ENCODE measurements at places on chromosomes 11 and 22. TPM values are rescaled to one million over a fixed set of nuclear protein-coding genes. Genes with fewer than 3 reads are reported as not detected.

GRCh38 chr11:6576471-6577373, 26.7 kb downstream of the RRP8 start:
- no peaks in the 10 kb centered on the region for H3K27me3 ChIP-seq
- H3K36me3 ChIP-seq: peaks cover 4% of the 10 kb centered on the region
- H3K27ac ChIP-seq: no peak overlapping the region
- H3K4me3 ChIP-seq: no peak overlapping the region
- DNase-seq: no peak

The APOL3 gene
- 35.1 TPM for total RNA-seq

The MRGPRX3 gene
- not detected for total RNA-seq

GRCh38 chr11:22567759-22568158, 57.9 kb downstream of the FANCF start:
- DNase-seq: no peak
- no peaks in the 10 kb centered on the region for H3K36me3 ChIP-seq
- peaks cover 3% of the 10 kb centered on the region for H3K4me1 ChIP-seq
- H3K27me3 ChIP-seq: no peaks in the 10 kb centered on the region

The FBLN1 gene
- 9.3 TPM for total RNA-seq

The CRYBA4 gene
- total RNA-seq: 0.47 TPM

DNA sequence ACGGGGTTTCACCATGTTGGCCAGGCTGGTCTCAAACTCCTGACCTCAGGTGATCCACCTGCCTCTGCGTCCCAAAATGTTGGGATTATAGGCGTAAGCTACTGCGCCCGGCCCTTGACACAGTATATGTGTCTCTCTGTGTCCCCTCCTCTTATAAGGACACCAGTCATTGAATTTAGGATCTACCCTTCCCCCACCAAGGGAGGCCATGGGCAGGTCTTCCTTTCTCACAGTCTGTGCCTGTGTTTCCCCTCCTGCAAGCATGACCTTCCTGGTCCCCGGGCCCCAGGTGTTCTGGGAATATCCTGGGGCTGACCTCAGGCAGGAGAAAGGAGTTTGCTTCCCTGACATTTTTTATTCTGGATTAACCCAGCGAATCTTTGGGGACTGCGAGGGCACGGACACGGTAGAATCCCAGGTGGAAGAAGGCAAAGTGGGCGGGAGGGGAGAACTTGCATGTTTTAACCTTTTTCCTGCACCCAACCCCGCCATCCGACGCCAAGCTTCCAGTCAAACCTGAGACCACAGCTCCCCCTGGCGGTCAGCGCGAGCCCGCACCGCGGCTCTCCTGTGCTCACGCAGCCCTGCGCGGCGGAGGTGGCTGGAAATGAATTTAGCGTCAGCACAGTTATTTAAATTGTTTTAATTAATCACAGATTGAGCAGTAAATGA, 42.1 kb upstream of the ISX start:
- no peaks in the 10 kb centered on the region for H3K4me1 ChIP-seq
- peak; percentile 27 for DNase-seq
- no peaks in the 10 kb centered on the region for H3K27me3 ChIP-seq
- H3K36me3 ChIP-seq: no peaks in the 10 kb centered on the region

- peaks cover 23% of the 10 kb centered on the region for H3K4me1 ChIP-seq
- DNase-seq: no peak
- no peak overlapping the region for H3K27ac ChIP-seq
- no peak overlapping the region for H3K4me3 ChIP-seq
These were observed 8.0 kb downstream of the NUMA1 start for GRCh38 chr11:72072348-72072747.

GRCh38 chr11:57646799-57647303, 2.9 kb downstream of the YPEL4 start:
- no peak for DNase-seq
- H3K27me3 ChIP-seq: peaks cover 52% of the 10 kb centered on the region
- no peak overlapping the region for H3K27ac ChIP-seq

The CSRP3 gene
- 0.38 TPM for total RNA-seq

DNA sequence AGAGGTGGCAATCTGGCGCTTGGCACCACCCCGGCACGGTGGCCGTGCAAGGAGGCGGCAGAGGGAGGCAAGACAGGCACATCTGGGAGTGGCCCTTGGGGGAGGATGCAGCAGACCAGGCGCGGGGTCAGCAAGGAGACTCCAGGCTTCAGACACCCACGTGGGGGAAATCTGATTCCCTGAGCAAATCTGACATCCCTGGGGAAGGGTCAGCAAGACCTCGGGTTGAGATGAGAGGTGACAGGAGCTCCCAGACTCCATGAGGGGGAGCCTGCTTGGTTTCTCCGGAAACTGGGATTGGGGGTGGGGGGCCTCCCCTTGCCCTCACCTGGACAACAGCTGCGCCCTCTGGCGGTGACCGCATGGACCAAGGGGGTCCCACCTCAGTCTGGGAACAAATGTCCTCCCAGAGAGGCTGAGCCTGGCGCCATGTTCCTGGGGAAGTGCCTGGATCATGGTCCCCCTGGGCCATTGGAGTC, 4.0 kb upstream of the RCOR2 start:
- peaks cover 11% of the 10 kb centered on the region for H3K4me1 ChIP-seq
- peaks cover 45% of the 10 kb centered on the region for H3K27me3 ChIP-seq
- DNase-seq: no peak
- no peak overlapping the region for H3K27ac ChIP-seq

- no peaks in the 10 kb centered on the region for H3K27me3 ChIP-seq
- H3K4me3 ChIP-seq: no peak overlapping the region
- H3K36me3 ChIP-seq: no peaks in the 10 kb centered on the region
- no peak for DNase-seq
- no peaks in the 10 kb centered on the region for H3K4me1 ChIP-seq
These were observed 1073.0 kb downstream of the BRD1 start for GRCh38 chr22:48754611-48755058.

- no peaks in the 10 kb centered on the region for H3K27me3 ChIP-seq
- H3K4me1 ChIP-seq: no peaks in the 10 kb centered on the region
- H3K36me3 ChIP-seq: no peaks in the 10 kb centered on the region
- DNase-seq: no peak
These were observed 172.6 kb upstream of the LUZP2 start for GRCh38 chr11:24324211-24324610.

GRCh38 chr22:33034753-33035152, 23.4 kb downstream of the SYN3 start:
- no peak for DNase-seq
- H3K4me3 ChIP-seq: no peak overlapping the region
- H3K36me3 ChIP-seq: no peaks in the 10 kb centered on the region
- peaks cover 9% of the 10 kb centered on the region for H3K27me3 ChIP-seq

DNA sequence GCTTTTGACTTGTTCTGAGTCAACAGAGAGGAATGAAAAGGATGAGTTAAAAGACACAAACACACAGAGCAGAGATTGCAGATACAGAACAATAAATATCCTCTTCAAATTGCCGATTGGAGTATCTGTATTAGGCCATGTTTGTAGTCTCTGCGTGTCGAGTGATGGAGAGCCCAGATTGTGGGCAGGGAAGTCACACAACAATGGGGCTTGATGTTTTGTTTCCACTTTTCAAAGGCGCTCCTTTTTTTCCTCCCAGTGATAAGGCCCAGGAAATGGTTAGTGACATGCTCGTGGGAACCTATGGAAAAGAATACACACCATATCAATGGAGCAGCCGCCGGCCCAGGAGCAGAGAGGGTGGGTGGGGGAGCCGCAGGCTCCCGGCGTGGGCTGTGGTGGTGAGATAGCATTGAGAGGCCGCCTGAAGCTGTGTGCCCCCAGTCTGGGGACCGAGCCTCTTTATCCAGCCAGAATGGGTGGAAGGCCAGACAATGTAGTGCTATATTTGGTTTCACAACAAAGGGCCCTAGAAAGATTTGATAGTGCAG, 555.9 kb downstream of the INSC start:
- no peaks in the 10 kb centered on the region for H3K36me3 ChIP-seq
- H3K4me3 ChIP-seq: no peak overlapping the region
- H3K27ac ChIP-seq: no peak overlapping the region
- no peak for DNase-seq

DNA sequence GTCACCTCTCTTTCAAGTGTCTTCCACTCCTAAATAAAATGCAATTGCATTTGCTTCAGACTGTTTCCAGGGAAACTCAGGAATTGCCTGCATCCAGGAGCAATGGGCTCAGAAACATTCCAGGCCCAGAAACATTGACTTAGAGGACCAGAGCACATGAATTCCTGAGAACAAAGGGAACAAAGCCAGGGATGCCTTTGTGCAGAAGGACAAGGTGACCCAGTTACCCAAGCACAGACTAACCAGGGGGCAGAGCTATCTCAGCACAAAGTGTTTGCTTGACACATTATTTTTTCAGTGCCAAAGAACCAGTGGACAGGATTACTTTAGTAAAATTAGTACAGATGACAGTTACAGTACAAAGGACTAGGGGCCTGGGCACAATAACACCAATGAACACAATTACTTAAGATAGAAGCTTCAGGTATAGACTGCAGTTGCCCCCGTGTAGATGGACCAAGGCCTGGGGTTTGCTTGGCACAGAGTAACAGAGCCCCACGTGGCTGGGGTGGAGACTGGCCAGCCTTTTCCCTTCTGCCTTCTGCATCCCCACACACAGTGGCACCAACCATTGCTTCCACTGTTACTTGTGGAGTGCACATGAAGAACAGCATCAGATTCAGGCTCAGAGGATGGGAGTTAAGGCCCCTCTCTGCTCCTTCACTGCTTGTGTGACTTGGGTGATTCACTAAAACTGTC, 500.8 kb downstream of the INSC start:
- no peaks in the 10 kb centered on the region for H3K36me3 ChIP-seq
- no peak overlapping the region for H3K27ac ChIP-seq
- H3K27me3 ChIP-seq: no peaks in the 10 kb centered on the region
- no peaks in the 10 kb centered on the region for H3K4me1 ChIP-seq
- H3K4me3 ChIP-seq: no peak overlapping the region

The TRIM49 gene
- total RNA-seq: 0.09 TPM

DNA sequence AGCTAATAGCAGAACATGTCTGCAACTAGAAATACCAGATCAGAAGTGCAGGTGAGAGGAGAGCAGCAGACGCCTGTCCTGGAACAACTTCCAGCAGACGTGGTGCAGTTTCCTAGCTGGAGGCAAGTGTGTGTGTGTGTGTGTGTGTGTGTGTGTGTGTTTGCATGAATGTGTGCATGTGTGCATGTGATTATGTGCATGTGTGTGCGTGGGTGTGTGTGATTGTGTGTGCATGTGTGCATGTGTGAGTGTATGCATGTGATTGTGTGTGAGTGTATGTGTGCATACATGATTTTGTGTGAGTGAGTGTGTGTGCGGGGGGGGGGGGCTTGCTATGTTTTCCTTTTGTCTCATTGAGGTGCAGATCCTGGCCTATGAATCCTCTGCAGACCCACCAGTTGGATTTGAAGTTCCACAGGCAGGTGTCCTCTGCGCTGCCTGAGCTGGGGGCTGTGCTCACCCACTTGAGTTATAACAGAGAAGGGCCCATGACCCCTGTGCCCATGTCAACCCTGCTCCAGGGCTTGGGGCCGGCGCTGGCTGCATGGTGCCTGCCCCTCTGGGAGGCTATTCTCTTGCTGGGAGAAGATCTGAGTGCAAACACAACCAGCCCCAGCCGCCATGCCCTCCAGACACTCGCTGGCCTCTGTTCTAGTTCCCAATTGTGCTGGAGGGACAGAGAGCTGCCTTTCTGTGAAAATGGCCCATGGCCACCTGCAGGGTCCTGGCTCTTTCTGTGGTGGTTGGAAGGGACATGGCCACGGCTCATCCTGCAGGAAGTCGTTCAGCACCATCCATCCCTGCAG, 821.3 kb downstream of the BRD1 start:
- no peaks in the 10 kb centered on the region for H3K36me3 ChIP-seq
- H3K4me3 ChIP-seq: no peak overlapping the region
- H3K27ac ChIP-seq: no peak overlapping the region
- H3K27me3 ChIP-seq: no peaks in the 10 kb centered on the region
- no peaks in the 10 kb centered on the region for H3K4me1 ChIP-seq

DNA sequence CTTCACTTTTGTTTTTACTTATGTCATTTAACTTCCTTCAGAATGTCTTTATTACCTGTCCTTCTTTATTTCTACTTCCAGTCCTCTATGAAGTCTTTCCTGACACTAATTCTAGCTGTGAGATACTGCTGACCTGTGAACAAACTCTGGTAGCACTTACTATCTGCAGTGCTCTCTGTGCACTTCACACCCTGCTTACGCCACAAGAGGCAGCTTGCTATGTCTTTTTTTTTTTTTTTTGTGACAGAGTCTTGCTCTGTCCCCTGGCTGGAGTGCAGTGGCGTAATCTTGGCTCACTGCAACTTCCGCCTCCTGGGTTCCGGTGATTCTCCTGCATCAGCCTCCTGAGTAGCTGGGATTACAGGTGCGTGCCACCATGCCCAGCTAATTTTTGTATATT, 10.7 kb downstream of the STIM1 start:
- peaks cover 3% of the 10 kb centered on the region for H3K36me3 ChIP-seq
- no peak overlapping the region for H3K27ac ChIP-seq
- no peaks in the 10 kb centered on the region for H3K27me3 ChIP-seq
- no peak for DNase-seq
- H3K4me3 ChIP-seq: no peak overlapping the region

The KCNJ4 gene
- 0.66 TPM for total RNA-seq

- no peak overlapping the region for H3K4me3 ChIP-seq
- no peaks in the 10 kb centered on the region for H3K36me3 ChIP-seq
- H3K27ac ChIP-seq: no peak overlapping the region
- no peaks in the 10 kb centered on the region for H3K4me1 ChIP-seq
- no peak for DNase-seq
These were observed 932.7 kb downstream of the TBC1D22A start for GRCh38 chr22:47695176-47695575.

GRCh38 chr22:43855431-43855830, 6.9 kb downstream of the SULT4A1 start:
- H3K36me3 ChIP-seq: no peaks in the 10 kb centered on the region
- H3K4me1 ChIP-seq: no peaks in the 10 kb centered on the region
- H3K27ac ChIP-seq: no peak overlapping the region
- no peak for DNase-seq
- H3K27me3 ChIP-seq: no peaks in the 10 kb centered on the region

The OLFML1 gene
- total RNA-seq: 2.2 TPM

DNA sequence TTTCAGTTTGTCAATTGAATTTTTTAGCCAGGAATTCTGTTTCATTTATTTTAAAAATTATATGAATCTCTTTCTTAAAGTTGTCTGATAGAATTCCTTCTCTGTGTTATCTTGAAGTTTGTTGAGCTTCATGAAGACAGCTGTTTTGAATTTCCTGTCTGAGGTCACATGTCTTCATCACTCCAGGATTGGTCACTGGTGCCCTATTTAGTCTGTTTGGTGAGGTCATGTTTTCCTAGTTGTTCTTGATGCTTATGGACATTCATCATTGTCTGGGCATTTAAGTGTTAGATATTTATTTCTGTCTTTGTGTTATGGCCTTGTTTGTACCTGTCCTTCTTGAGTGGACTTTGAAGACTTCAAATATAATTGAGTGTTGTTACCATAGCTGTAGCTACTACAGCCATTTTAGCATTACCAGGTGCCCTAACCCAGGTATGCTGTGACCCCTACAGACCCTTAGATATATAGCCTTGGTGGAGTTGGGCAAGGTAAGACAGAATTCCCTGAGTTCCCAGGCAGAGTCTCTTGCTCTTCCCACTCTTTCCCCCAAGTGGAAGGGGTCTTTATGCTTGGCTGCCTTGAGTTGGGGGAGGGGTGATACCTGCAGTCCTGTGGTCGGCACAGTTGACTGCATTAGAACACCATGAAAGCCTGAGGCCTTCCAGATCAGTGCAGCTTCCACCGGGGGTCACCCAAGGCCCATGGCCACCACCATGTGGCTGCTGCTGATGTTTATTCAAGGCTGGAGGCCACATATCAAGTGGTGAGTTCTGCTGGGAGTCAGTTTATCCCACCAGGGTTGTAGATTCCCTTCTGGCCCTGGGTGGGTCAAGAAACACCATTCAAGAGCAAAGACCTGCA, 229.6 kb downstream of the DYNC2H1 start:
- H3K4me3 ChIP-seq: no peak overlapping the region
- H3K27me3 ChIP-seq: no peaks in the 10 kb centered on the region

All from thymus (tissue), 14 donors.